ENCODE measurements at places on chromosomes 2 and 18.

DNA sequence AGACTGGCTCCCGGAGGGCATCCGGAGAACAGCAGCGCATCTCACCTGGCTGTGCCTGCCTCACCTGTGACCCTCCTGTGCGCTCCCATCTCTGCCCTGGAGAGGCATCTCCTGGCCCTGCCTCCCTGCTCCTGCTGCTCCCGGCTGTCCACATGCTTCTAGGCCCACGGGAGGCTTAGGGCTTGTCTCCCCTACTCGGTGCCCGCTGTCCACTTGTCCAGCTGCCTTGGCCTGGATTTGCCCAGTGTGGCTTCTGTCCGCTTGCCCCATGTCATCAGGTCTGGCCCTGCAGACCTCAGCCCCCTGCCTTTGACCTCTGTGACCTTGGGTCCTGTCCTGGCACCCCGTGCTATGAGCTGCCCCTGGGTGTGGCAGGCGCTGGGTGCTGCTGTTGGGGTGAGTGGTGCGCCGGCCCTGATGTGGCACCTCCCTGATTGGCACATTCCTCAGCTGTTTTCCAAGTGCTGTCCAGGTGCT, 4.5 kb downstream of the BOK start:
- no peak for DNase-seq

DNA sequence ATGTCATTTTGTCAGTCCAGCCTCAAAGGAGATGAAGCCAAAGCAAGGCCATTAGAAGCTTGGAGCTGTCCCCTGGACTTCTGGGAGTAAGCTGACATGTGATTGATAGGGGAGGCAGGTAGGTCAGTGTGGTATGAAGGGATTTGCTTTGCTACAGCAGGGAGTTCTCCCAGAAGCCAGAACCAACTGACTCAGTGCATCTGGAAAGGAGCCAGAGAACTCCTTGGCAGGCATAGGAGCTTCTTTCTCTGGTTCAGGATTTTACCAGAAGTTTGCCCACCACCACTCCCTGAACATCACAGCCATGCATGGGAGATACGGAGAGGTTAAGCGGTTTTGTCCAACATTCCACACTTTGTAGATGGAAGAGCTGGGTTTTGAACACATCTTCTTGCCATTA, 24.5 kb upstream of the KCNE4 start:
- DNase-seq: no peak

DNA sequence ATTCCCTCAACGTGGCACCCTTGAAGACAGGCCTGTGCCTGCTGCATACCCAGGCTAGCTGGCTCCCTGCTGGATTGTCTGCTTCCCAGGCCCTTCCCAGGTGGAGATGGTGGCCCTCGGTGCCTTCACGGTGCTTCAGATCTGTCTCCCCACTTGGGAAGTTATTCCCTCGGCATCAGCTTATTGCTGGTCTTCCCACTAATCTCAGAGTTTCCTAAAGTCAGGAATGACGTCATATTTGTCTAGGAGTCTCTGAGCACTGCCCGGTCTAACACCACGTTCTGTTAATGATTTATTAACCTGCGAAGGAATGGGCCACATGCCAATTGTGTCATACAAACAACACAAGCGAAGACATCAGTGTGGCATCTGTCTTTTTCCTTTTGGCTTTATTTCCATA, 269.8 kb upstream of the ID2 start:
- peak; percentile 78 for DNase-seq

DNA sequence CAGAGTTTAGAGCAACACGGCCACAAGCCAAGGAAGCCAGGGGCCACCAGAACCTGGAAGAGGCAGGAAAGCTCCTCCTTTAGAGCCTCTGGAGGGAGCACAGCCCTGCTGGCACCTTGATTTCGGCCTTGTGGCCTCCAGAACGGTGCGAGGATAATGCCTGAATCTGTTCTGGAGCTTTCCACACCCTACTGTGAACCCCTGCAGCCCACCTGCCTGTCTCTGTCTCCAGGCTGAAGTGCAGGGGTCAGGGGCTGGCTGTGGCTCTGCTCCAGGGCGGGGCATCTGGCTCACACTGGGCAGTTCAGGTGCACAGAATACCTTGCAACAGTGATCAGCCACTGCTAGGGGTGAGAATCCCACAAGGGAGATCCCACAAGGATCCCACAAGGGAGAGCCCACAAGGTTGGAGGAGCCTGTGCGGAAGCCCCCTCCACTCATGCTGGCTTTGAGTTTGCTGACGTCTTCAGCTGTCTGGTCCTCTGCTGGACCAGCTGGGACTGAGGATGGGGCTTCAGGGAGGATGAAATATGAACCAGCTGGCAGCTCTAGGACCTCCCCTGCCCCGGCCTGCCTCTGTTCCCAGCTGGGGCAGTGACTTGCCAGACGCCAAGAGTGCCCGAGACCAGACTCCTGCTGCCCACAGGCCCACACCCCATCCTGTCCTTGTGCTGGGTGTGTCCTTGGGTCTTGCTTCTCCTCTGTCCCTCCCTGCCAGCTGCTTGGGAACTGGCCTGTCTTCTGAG, 56.4 kb upstream of the OTOS start:
- no peak for DNase-seq
